ENCODE measurements at places on chromosomes 7 and 10.
A peak's percentile ranks its signal among the peaks of the same experiment; 100 is the strongest.

- DNase-seq, result no peak
These were observed 15.6 kb downstream of the MDFIC start for GRCh38 chr7:114937446-114937845.

DNA sequence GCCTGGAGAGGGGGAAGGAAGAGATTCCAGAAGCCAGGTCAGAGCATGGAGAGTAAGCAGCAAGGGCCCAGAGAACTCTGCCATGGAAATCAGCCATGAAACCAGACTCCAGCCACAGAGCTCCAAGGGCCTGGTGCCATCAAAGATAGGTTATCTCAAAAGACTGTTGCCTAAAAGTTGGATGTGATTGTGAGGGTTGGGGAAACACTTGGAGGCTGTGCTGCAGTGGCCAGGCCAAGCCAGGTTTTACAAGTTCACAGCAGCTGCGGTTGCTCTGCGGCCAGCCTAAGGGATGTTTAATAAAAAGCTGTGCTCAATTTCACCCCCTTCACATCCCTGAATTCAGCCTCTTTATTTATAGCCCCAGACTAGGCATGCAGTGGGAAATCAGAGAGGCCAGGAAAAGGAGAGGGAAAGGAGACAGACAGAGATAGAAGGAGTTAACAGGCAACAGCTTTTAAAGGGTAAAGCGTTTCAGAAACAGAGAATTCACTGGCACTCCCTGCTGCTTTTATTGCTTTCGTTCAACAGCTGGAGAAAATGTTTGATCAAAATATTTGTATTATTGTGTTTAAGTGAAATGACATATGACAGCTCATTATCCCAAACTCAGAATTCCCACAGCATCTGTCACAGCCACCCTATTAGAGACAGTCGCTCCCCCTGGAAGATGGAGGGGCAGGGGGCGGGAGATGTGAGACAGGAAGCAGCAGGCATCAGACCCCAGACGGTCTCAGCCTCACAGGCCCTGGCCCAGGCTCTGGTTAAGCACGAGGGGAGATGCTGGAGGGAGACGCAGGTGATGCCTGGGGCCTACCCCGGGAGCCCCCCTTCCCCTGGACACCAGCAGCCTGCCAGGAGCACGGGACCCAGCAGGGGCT is 140.1 kb downstream of the GLI3 start:
- DNase-seq, result peak; percentile 66

DNA sequence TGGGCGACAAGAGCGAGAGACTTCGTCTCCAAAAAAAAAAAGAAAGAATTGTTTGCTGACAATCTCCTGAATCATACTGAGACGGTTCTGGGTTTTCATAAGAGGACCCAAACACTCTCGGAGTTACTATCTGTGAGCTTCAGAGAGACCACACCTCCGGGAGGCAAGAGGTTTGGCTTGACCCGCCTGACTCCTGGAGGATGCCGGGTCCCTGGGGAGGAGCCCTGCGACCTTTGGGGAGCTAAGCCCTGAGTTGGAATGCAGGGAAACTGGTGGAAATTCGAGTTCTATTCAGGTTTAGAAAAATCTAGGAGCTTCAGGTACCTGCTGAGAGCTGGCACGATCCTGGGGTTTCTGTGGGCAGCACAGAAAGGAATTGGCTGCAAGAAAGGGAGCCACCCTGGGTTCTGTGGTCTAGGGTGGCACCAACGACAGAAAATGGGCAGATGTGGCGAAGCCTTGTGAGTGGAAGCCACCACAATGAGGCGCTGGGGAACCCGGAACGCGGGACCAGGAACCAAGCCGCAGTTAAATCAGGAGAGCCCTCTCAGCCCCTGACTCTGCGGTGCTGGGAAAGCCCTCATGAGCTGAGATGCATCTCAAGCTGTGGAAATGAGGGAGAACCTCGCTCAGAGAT is 21.9 kb upstream of the GATAD1 start:
- no peak for DNase-seq

GRCh38 chr10:77172086-77172485 is 465.5 kb downstream of the KCNMA1 start:
- no peak for DNase-seq

DNA sequence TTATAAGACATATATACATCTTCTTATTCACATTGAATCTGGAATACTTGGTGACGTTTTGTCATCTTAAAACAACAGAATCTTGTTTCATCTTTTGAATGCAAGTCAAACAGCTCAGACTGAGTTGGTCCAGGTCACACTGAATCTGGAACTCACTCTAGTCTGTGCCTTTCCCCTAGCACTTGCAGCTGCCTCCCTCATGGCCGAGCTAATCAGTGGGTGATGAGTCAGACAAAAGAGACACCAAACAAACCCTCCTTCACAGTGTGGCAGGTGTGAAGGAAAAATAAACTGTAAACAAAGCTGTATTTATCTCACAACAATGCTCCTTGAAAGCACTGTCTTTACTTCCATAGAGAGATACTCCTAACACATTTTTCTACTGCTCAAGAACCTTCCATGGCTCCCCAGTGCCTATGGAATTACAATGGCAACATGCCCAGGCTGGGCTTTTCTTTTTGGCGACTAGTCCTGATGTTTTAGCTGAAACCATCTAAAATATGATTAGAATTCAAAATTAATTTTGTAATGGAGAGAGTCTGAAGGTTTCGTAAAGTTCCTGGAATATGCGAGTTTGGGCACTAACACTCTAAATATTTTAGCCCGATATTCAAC is 140.0 kb downstream of the ZNF365 start:
- DNase-seq, result no peak

DNA sequence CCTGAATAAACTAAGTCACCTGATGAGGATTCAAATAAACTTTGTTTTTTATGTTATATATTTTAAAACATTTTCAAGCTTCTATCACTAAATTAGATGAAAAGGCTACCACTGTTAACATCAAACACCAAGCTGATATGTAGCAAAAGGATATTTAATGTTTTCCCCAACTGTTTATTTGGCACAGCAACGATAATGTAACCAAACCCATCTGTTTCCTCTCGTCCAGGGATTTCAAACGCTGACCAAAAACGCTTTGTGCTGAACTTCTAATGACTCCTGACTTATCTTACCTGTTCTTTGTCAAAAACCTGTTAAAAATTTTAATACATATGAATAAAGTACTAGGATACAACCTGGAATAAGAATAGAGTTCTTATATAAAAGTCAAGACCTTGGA is 30.5 kb downstream of the DCLRE1A start:
- no peak for DNase-seq

DNA sequence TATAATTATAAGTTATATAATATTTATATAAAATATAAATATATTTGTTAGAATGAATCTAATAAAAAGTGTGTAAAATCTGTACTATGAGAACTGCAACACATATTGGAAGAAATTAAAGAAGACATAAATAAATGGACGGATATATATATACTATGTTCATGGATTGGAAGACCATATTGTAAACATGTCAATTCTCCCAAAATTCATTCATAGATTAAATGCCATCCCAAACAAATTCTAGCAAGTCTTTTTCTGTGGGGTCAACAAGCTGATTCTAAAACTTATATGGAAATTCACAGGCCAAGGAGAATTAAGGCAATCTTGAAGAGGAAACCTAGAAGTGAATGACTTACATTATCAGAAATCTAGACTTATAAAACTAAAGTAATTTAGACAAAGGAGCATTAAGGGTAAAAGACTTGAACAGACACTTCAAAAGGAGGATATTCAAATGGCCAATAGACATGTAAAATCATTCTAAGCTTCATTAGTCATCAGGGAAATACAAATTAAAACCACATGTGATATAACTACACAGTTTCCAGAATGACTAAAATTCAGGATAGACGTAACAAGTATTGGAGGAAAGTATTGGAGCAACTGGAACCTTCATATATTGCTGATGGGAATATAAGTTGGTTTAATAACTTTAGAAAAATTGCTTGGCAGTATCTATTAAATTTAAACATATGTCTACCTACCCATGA is 225.9 kb downstream of the EMX2 start:
- no peak for DNase-seq

DNA sequence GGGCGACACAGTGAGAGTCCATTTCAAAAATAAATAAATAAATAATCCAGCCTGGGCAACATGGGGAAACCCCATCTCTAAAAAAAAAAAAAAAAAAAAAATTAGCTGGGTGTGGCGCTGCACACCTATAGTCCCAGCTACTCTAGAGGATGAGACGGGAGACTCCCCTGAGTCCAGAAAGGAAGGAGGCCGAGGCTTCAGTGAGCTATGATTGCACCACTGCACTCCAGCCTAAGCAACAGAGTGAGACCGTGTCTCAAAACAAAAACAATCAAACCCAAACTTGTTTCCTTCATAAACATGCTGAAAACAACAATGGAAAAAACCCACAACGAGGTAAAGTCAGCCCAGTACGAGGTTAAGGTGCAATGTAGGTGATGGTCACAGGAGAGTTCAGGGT is 1.2 kb downstream of the COX19 start:
- no peak for DNase-seq

DNA sequence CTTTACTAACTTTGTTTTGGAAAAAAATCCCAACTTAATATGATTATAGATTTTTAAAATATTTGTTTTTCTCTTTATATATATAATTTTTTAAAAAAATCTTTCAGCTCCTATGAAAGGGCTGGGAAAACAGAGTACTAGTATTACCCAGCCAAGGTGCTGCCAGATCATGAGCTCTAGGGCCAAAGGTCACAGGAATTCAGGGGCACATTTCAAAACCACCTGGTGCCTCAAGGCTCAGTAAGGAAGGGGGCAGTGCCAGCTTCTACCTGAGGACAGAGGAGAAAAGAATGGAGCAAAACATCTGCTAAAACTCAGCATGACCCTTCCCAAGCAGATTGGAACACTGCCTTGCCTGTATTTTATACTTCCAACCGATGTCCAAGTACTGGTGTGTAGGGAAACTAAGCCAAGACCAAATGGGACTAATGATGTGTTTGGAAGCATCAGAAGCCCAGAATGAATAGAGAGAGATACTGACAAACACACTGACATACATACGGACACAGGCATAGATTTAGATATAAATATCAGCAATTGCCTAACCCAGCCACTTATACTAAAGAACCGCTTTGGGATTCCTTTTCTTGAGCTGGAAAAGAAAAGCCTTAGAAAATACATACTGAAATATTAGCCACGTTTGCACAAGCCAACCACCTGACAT is 667.3 kb downstream of the PARD3 start:
- no peak for DNase-seq

- DNase-seq, result no peak
These were observed 137.5 kb upstream of the LAMB4 start for GRCh38 chr7:108267615-108268014.

DNA sequence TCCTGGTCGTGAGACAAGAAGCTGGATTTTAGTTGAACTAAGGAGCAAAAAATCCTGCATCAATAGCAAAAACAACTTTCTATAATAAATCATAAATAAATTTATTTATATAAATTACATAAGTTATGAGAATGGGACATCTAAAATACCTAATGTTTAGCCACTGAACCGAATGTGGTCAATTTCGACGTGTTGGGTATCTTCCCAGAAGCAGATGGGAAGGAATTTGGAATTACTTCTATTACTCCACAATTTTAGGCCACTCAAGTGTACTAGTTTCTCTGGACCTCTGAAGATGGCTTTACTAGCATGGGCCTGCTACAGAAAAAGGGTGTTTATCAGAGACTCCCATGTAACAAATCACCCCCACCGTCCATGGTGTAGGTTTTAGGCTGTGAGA is 172.0 kb downstream of the PRPF18 start:
- DNase-seq, result no peak

- DNase-seq, result no peak
These were observed 267.2 kb downstream of the DIP2C start for GRCh38 chr10:422241-422640.

DNA sequence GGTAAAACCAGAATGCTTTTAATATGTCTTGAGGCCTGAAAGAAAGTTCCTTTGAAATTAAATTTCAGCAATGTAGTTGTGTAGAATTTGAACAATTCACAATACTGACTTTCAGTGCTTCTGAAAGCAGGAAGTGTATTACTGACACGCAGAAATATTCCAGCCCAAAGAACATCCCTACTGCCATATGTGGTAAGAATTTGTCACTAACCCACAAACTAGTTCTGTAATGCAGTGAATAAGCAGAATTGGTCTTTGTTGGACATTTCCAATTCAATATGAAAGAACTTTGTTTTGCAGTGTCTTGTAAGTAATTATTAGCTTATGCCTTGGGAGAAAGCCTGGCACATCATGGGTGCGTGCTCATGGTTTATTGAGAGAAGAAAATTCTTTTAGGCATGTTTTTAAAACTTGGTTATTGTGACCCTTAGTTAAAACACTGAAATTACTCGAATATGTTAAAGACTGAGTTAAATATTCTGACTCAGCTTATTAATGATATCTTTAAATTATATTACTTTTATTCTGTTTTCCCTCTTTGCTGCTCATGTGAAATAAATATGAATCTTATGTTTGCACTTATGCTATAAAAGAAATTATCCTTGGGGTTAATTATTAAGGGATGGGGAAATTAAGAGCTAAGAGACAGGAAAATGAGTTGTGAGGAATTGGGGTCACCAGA is 33.4 kb downstream of the PTPN12 start:
- DNase-seq, result no peak

DNA sequence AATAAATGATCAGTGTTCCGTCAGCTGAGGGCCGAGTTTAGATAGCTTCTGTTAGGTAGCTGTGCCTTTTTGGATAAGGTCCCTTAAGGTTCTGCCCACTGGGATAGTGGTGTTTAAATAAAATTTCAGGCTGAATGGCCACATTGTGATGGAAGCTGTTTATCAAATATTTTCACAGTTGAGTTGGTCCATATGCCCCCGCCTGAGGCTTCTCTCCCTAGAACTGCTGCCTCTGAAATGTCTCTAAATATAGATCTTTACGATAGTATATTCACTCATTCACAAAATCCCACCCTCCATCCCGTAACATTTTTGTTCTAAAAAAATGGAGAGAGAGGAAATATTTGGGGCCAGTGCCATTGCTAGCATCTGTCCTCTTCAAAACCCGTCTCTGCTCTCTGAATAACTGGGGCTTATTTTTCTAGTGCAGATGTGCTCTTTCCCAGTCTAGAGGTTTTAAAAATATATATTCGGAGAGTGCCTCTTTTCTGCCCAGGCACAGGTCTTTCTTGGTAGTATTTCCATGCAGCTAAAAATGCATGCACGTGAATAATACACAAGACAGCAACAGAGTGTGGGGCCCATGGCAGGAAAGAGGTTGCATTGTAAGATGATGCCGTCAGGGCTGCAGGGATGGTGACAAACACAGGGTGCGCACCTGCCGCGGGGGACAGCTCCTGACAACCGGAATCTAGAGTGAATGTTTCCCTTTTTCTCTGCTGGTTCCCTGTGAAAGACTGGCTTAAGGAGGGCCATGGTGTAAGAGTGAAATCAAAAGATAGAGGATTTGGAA is 105.4 kb upstream of the BTBD16 start:
- no peak for DNase-seq

GRCh38 chr10:133461027-133461426 is 7.3 kb downstream of the SCART1 start:
- DNase-seq, result no peak

GRCh38 chr10:114881901-114882300 is 56.1 kb upstream of the TRUB1 start:
- DNase-seq, result no peak

GRCh38 chr7:104552102-104552501 is 223.7 kb downstream of the LHFPL3 start:
- DNase-seq, result peak; percentile 6

GRCh38 chr7:38909870-38910269 is 879 bp upstream of the VPS41 start:
- no peak for DNase-seq

- peak; percentile 26 for DNase-seq
These were observed 99.6 kb downstream of the SVIL start for GRCh38 chr10:29535012-29535777.
